Activated T-cell treated with anti-CD3 and anti-CD28 coated beads, Interleukin-2, amount 50 U/mL, for 48 hours (primary cell): ENCODE measurements at places on chromosomes 12 and 14.
A peak's percentile ranks its signal among the peaks of the same experiment; 100 is the strongest.

- no peak for DNase-seq
These were observed 56.2 kb upstream of the DDHD1 start for GRCh38 chr14:53209370-53209769.

DNA sequence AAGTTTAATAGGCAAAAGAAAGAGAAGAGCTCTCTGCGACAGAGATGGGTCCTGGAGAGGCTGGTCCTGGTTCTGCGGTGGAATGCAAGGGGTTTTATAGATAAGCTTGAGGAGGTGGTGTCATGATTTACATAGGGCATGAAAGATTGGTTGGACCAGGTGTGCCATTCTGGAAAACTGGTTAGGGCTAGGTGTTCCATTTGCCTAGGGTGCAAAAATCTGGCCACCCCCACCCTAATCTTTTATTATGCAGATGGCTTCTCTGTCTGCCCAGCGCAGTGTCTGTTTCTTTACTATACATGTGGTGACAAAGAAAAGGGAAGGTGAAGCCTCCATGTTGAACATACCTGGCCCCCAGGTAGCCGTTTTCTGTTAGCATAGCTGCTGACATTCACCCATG is 65.4 kb downstream of the ERC1 start:
- DNase-seq: no peak

GRCh38 chr14:102908766-102909455 is 13.6 kb upstream of the AMN start:
- DNase-seq: no peak

GRCh38 chr14:70359076-70359424 is 433 bp downstream of the COX16 start:
- no peak for DNase-seq

DNA sequence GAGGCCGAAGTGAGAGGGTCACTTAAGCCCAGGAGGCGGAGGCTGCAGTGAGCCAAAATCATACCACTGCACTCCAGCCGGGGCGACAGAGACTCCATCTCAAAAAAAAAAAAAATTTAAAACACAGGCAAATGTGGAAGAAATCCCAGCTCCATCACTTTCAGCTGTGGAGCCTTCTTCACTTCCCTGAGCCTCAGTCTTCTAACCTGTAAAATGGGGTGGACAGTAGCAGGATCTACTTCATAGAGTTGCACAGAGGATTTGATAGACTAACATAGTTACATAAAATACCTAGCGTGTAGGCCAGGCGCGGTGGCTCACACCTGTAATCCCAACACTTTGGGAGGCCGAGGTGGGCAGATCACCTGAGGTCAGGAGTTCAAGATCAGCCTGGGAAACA is 26.5 kb downstream of the PHETA1 start:
- DNase-seq: no peak

- no peak for DNase-seq
These were observed 10.1 kb downstream of the TMEM179 start for GRCh38 chr14:104594310-104595046.

GRCh38 chr12:991350-992333 is 619 bp downstream of the ERC1 start:
- DNase-seq: peak; percentile 35

GRCh38 chr12:87930033-87930432 is 99.2 kb downstream of the C12orf50 start:
- no peak for DNase-seq

DNA sequence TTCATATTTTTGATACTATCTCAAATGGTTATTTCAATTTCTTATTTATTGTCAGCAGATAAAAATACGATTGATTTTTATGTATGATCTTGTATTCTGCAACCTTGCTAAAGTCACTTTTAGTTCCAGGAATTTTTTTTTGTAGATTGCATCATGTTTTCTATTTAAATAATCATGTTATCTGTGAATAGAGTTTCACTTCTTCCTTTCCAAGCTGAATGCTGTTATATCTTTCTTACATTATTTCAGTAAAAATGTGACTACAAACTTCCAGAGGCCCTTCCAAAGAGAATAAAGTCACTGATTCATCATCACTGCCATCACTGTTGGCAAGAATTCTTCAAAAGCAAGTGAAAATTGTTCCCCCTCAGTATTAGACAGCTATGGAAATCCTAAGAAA is 104.7 kb upstream of the RAP1B start:
- DNase-seq: no peak

- DNase-seq: no peak
These were observed 69.2 kb downstream of the PTPRQ start for GRCh38 chr12:80513211-80513610.

GRCh38 chr14:102778338-102779083 is 1.3 kb downstream of the TRAF3 start:
- DNase-seq: no peak

DNA sequence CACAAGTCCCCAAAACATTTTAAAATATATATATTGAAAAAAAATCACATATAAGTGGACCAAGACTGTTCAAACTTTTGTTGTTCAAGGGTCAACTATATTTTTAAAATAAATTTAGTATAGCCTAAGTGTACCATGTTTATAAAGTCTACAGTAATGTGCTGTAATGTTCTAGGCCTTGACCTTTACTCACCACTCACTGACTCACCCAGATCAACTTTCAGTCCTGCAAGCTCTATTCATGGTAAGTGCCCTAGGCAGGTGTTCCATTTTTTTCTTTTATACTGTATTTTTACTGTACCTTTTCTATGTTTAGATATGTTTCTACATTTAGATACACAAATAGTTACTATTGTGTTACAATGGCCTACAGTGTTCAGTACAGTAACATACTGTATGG is 23.4 kb upstream of the TMTC1 start:
- DNase-seq: no peak

GRCh38 chr12:53972152-53972702 is 699 bp upstream of the HOXC11 start:
- no peak for DNase-seq
